ENCODE measurements at places on chromosomes 16 and 17.
A peak's percentile ranks its signal among the peaks of the same experiment; 100 is the strongest.

DNA sequence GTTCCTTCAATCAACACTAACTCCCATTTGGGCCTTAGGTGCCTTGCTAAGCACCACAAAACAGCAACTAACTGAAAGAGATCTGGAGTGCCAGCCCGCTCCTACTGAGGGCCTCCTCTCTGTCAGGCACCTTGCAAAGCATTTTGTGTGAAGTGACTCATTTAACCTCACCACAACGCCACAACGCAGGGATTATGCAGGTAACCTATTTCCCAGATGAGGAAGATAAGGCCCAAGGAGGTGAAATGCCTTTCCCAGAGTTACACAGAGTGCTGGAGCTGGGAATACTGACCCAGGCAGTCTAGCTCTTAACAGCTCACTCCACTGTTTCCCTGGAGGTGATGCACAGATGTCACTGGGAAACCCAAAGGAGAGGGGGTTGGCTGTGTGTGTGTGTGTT is 32.8 kb downstream of the DRC3 start:
- H3K27ac ChIP-seq, result 0 out of 2 replicates have a peak overlapping the region, but pooled peaks have one; percentile 63
- peaks cover 4% of the 10 kb centered on the region for H3K4me1 ChIP-seq
- no peaks in the 10 kb centered on the region for H3K36me3 ChIP-seq
- H3K27me3 ChIP-seq, result no peaks in the 10 kb centered on the region
- no peak for DNase-seq

DNA sequence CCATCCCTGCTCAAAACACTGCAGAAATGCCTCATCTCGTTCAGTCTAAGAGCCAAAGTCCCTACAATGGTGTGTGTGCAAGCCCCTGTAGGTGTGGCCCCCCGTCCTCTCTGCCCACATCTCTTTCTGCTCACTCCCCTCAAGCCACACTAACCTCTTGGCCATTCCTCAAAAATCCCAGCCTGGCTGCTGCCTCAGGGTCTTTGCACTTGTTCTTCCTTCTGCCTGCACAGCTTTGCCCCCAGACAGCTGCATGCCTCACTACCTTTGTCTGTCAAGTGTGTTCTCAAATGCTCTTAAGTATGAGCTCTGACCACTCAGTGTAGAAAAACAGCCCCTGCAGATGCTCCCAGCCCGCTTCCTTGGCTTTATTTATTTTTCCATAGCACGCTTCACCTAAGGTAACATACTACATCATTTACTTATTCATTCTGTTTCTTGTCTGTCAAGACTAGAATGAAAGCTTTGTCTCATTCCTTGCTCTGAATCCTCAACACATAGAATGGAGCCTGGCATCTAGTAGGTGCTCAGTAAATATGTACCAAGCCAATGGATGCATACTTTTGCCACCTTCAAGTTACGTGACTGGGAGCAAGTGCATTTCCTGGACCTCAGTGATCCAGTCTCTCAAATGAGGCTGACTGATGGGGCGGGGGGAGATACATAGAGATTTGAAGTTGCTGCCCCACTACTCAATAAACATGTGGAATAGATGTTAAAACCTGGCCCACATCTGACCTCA is 38.1 kb downstream of the RAI1 start:
- no peaks in the 10 kb centered on the region for H3K36me3 ChIP-seq
- no peak overlapping the region for H3K27ac ChIP-seq
- H3K4me1 ChIP-seq, result peaks cover 14% of the 10 kb centered on the region
- H3K27me3 ChIP-seq, result peaks cover 99% of the 10 kb centered on the region
- no peak for DNase-seq
- H3K4me3 ChIP-seq, result no peak overlapping the region

DNA sequence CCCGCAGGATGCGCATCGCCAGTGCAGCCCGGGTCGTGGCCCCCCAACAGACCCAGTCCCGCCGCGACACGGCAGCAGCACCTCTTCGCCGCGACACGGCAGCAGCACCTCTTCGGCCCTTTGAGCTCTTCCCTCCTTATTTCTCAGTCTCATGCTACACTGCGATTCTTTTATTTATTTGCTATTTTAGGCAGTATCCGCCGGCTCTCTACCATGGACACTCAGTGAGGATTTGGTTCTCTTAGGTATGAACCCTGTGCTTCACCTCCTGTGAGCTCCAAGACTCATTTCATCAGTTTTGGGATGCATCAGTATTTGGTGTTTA is 8.3 kb upstream of the MAP2K3 start:
- peaks cover 9% of the 10 kb centered on the region for H3K4me1 ChIP-seq
- H3K36me3 ChIP-seq, result no peaks in the 10 kb centered on the region
- DNase-seq, result no peak
- peaks cover 53% of the 10 kb centered on the region for H3K27me3 ChIP-seq
- H3K27ac ChIP-seq, result no peak overlapping the region

DNA sequence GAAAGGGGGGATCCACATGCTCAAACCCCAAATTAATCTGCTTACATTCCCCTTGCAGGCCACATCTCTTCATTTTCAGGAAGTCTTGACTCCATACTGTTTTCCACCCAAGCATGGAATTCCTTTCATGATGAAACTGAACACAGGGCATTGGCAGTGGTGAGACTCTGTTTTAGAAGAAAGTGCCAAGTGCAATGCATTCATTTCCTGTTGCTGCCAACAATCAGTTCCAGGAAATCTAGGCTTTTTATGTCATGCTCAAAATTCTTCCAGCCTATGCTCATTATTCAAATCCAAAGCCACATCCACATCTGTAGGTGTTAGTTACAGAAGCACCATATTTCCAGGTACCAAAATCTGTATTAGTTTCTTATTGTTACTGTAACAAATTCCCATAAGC is 4.1 kb downstream of the CCL2 start:
- H3K27me3 ChIP-seq, result peaks cover 18% of the 10 kb centered on the region
- no peak for DNase-seq
- H3K27ac ChIP-seq, result no peak overlapping the region
- H3K36me3 ChIP-seq, result no peaks in the 10 kb centered on the region

GRCh38 chr17:79933863-79934652 is 94.8 kb upstream of the CBX4 start:
- no peak for DNase-seq
- no peaks in the 10 kb centered on the region for H3K36me3 ChIP-seq
- H3K27ac ChIP-seq, result peak overlapping the region; percentile 49
- H3K27me3 ChIP-seq, result peaks cover under 1% of the 10 kb centered on the region

GRCh38 chr17:78399028-78399692 is 20.7 kb downstream of the PGS1 start:
- H3K36me3 ChIP-seq, result peaks cover 80% of the 10 kb centered on the region
- H3K27me3 ChIP-seq, result no peaks in the 10 kb centered on the region
- DNase-seq, result no peak
- peak overlapping the region; percentile 23 for H3K27ac ChIP-seq
- H3K4me1 ChIP-seq, result no peaks in the 10 kb centered on the region

DNA sequence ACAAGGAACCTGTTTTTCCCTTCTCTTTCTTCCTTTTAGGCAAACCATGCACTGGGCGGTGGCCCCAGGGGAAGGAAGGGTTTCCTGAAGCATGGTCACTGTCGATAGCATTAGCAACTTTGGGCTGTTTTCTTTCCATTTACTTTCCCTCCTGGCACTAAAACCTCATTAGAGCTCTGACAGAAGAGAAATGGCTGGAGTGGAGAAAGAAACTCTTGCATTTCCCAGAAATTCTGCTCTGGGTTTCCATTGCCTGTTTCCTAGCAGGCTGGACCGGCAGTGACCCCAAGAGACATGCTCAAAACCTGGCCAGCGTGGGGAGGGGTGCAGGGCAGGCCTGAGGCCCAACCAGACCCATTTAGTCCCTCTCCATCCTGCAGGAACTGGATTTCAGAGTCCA is 230.7 kb upstream of the CCL2 start:
- H3K4me3 ChIP-seq, result no peak overlapping the region
- DNase-seq, result no peak
- no peaks in the 10 kb centered on the region for H3K36me3 ChIP-seq
- no peaks in the 10 kb centered on the region for H3K4me1 ChIP-seq

DNA sequence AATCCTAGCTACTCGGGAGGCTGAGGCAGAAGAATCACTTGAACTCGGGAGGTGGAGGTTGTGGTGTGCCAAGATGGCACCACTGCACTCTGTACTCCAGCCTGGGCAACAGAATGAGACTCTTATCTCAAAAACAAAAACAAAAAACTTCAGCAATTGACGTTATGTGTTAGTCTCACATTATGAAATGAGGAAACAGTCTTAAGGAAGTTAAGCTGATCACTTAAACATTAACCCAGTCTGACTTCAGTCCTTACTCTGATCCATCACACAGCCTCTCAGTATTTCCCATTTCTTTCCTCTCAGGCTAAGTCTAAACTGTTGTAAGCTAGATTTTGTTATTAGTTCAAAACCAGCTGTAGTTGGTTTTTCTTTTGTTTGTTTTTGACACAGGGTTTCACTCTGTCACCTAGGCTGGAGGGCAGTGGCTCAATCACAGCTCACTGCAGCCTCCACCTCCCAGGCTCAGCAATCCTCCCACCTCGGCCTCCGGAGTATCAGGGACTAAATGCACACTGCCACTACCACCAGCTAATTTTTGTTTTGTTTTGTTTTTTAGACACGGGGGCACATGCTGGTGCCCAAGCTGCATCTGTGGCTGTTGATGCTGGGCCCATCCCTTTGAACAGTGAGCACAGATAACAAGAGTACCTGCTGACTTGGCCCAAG is 6.3 kb downstream of the JPT1 start:
- H3K4me3 ChIP-seq, result no peak overlapping the region
- peaks cover 64% of the 10 kb centered on the region for H3K36me3 ChIP-seq
- DNase-seq, result no peak

- peak; percentile 46 for DNase-seq
- peaks cover 39% of the 10 kb centered on the region for H3K4me1 ChIP-seq
- no peak overlapping the region for H3K4me3 ChIP-seq
- no peaks in the 10 kb centered on the region for H3K27me3 ChIP-seq
- peak overlapping the region; percentile 93 for H3K27ac ChIP-seq
- peaks cover 11% of the 10 kb centered on the region for H3K36me3 ChIP-seq
Measured at GRCh38 chr16:66511602-66512271, 38.2 kb downstream of the TK2 start.

DNA sequence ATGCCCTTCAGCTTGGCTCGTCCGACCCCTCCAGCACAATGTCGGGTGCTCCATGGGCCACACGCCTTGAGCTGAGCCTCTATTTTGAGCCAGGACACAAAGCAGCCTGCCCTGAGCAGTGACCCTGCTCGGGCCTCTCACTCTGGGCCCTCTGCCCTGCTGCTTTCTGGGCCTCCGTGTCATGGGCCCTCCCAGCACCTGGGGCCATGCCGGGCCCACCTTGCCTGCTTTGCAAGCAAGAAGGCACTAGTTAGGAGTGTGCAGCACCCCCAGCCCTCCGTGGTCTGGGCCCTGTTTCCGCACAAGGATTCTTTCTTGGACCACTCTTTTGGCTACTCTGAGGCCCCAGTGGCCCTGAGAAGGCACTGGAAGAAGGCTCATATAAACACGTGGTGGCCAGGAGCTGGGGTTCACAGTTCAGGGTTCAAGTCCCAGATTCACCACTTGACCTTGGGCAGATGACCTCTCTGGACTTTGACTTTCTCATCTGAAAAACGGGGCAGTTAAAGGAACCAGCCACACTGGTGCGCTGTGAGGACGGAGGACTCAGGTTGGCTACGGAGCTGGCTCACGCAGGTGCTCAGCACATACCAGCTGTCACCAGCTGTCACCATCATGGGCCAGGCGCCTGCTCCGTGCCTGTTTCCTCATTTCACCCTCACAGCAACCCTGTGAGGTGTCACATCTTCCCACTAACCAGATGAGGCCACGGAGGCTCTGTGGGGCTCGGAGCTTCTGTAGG is 166.0 kb upstream of the GSE1 start:
- no peaks in the 10 kb centered on the region for H3K27me3 ChIP-seq
- no peak overlapping the region for H3K4me3 ChIP-seq
- H3K27ac ChIP-seq, result no peak overlapping the region
- H3K4me1 ChIP-seq, result peaks cover 13% of the 10 kb centered on the region
- DNase-seq, result no peak

All from WTC11 (cell line).